ENCODE measurements at places on chromosomes 16 and 17.

DNA sequence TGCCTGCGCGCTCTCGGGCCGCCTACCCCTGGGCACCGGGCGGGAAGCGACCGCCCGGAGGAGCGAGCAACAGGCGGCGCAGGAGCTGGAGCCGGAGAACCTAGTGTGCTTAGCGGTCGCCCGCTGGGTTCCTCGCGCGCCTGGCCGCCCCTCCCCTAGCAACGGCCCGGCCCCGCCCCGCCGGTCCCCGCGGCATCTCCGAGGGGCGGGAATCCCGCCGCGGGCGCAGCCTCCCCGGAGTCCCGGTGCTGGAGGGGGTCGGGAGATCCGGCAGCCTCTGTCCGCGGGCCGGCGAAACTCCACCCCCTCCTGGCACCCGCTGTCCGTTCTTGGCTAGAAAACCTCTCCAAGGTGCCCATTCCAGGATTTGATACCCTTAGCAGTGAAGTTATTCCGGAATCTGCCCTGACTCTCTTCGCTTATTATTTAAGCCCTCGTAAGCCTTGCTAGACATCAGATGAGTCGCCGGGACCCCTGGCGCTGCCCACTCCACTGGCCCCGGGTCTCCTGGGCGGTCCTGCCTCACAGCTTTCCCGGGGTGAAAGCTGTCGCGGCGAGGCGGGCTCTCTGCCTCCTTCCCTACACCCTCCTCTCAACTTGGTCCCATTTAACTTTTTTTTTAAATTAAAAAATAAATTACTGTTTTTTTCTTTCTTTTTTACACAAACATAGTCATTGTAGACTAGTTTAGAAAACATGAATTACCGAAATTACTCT is at the start of gene RPRML:
RPRML (minus strand) TSS at position 107 of the 717 bp plus-strand sequence. CDS start 246 bp downstream, outside the sequence.
- DNase-seq: peak; percentile 27

DNA sequence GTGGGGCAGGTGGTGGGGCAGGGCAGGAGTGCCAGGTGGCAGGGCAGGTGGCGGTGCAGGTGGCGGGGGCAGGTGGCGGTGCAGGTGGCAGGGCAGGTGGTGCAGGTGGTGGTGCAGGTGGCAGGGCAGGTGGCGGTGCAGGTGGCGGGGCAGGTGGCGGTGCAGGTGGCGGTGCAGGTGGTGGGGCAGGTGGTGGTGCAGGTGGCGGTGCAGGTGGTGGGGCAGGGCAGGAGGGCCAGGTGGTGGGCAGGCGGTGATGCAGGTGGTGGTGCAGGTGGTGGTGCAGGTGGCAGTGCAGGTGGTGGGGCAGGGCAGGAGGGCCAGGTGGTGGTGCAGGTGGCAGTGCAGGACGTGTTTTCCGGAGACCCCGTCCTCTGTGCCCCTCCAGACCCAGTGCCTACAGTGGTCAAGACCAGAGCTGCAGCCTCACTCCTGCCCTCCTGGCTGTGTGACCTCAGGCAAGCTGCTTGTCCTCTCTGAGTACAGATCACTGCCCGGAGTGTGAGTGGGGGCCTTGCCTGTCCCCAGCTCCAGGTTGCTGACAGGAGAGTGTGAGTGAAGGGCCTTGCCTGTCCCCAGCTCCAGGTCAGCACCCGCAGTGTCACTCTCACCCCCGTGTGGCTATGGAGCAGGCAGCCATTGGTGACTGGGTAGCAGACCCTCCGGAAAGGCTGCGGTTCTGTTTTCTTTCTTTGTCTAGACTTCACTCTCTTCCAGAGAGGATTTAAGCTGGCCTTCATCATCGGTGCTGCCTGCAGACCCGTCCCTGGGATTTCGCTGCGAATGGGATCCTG is 16.1 kb upstream of the NPTX1 start:
- no peak for DNase-seq

GRCh38 chr17:39981766-39982375 is 1.3 kb downstream of the PSMD3 start:
- DNase-seq: peak; percentile 6

DNA sequence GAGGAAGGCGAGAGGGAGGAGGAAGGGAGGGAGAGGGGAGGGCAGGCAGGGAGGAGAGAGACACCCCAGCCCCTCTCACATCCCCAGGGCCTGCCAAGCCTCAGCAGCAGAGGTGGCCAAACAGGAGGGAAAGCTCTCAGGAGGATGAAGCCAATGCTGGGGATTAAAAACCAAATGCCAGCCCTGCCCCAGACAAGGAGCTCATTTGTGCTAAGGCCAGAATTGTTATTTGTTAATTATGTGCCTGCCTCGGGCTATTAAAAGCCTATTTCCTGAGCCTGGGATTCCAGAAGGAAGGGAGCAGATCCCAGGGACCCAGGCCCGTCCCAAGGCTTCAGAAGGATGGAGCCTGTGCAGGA is 27.9 kb upstream of the GINS2 start:
- DNase-seq: no peak

DNA sequence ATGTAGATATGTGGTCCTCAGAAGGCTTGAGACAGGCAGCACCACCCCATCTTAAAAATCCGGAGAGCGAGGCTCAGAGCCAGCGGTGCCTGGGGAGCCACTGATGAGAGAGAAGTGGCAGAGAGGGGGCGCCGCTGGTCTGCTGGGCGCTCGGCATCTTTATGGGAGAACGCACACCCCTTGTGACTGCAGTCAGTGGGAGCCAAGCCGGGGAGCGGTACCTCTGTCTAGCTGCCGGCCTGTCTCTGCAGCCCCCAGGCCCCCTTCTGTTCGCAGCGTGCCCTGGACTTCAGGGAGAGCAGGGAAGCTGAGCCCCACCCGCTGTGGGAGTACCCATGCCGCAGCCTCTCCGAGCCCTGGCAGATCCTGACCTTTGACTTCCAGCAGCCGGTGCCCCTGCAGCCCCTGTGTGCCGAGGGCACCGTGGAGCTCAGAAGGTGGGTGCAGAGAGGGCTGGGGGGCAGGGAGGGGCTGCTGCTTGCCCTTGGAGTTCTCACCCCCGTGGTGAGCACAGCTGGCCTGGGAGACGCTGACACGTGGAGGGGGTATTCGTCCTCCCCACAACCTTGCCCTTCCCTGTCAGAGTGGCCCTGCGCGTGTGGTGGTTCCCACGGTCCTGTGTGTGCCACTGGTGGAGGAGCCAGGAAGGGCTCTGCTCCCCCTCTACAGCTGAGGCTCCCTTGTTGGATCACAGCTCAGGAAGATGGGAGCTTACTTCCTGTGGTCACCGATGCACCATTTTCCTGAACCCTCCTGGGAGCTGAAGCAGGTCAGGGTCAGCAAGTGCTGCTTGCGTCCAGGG is 44.8 kb downstream of the PRMT7 start:
- no peak for DNase-seq

DNA sequence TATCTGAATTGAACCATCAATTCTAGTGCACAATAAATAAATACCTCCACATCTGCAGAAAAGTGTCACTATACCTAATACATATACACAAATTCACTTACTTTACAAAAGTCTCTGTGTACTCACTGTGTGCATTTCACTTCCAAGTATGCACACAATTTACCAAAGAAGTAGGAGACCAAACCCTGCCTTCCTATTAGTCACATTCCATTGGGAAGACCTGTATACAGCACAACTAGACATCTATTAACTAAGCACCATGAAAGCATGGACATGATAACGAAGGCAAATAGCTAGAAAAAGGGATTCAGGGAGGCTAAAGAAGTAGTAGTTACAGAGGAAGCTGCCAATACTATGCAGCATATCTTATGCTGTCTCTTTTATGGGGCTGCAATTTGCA is 139.5 kb downstream of the SNX11 start:
- no peak for DNase-seq

GRCh38 chr17:68319410-68320162 is 28.3 kb downstream of the ARSG start:
- DNase-seq: no peak

- DNase-seq: peak; percentile 30
Measured at GRCh38 chr17:47694581-47695428, 844 bp downstream of the TBKBP1 start.

DNA sequence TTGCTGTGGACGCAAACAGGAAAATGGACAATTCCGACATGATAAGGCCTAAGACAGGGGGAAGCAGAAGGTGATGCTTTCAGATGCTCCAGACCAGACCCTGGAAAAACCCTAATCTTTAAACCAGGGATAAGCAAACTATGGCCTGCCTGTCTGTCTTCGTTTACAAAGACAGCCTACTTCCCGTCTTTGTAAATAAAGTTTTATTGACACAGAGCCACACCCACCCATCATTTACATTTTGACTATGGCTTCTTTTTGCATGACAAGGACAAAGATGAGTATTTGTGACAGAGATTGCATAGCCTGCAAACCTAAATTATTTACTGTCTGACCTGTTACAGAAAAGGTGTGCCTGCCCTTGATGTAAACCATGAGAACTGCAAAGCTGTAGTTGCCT is 177.9 kb downstream of the WSCD1 start:
- no peak for DNase-seq

- peak; percentile 86 for DNase-seq
Measured at GRCh38 chr16:57191056-57191571, 5.0 kb downstream of the RSPRY1 start.

- DNase-seq: peak; percentile 72
Measured at GRCh38 chr17:77829843-77830799, 128.4 kb upstream of the TNRC6C start.

DNA sequence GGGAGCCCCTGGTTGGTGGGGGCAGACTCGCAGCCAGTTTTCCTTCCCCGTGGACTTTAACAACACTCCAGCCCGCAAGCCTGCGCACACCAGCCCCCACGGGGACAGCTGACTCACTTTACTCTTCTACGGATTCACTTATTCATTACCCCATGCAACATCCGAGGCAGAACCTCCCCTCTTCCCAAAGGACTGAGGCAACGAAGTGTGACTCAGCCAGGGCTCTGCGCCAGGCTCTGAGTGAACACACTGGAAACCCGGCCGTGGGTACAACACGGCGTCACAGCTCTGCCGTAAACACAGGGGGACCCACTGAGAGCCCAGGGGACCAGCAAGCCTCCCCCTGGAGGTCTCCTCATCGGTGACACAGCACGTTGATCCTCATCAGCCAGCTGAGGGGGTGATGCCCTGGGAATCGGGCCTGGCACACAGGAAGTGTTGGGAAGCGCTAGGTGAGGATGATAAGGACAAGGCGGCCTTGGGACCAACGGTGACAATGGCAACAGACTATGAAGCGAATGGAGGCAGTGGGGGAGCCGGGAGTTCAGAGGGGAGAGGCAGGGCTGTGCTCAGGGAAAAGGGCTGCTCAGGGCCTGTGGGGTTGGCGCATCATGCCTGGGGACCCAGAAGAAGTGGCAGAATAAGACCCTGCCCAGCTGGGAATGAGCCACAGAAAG is 14.6 kb downstream of the COTL1 start:
- peak; percentile 97 for DNase-seq

GRCh38 chr16:4868026-4868425 is 20.7 kb downstream of the UBN1 start:
- no peak for DNase-seq

DNA sequence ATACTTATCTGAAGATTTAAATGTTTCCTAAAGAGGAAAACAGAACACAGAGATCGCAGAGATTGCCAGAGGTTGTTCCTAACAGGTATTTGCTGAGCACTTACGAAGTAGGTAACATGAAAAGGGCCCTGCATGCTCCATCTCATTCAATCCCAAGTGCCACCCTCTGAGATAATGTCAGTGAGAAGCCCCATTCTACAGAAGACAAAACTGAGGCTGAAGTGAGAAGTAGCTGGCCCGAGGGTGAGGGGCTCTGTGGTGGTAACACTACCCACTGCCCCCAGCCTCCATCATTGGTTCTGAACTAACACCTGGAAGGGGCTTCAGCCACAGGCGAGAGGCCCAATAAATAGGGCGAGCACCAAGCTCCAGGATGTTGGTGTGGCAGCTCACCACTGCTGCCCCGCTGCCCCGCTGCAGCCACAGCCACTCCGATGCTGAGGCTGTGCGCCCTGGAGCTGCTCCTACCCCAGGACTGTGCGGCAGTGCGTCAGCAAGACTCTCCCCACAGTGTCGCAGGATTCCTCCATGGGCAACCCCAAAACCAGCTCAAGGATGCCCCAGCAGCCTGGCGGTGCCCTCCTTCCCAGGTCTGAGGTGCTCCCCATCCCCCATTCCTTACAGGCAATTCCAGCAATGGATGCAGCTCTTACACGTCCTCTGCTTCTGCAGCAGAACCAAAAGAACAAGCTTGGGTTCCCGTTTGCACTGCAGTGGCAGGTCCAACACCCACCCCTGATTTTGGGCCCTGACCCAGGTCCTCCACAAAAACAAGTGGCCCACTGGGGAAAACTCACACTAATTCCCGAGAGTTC is 10.3 kb downstream of the FLCN start:
- no peak for DNase-seq

- no peak for DNase-seq
Measured at GRCh38 chr17:75925103-75925502, 15.7 kb downstream of the FBF1 start.

Measured in choroid plexus epithelial cell (primary cell).